Activated naive CD4-positive, alpha-beta T cell (primary cell): ENCODE measurements at places on chromosomes 1 and 21.

GRCh38 chr1:48552903-48553606 lies 81.1 kb upstream of the SPATA6 start:
- no peak for DNase-seq

DNA sequence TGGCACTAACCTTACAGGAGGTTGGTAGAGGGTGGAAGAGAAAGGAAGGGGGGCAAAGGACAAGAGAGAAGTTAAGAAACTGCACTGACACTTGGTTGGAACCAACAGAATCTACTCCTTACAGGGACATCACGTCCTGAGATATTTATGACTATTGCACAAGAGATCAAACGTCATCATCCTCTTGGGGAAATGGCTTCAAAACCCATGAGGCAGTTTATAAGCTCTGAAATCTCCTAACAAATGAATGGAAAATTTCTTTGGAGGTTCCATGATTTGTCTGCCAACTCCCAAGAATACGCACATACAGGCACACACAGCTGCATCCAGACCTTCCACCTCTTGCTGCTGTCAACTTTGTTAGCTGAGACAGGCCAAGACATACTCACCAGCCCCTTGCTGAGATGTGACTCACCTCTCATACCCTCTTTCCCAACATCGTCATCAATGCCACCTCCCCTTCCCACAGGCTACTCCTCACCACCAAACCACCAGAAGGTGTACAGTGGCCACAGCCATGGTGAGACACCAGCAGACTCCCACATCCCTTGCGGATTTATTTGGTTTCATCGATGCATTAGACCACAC lies 135.5 kb downstream of the SETD4 start:
- DNase-seq, result no peak

DNA sequence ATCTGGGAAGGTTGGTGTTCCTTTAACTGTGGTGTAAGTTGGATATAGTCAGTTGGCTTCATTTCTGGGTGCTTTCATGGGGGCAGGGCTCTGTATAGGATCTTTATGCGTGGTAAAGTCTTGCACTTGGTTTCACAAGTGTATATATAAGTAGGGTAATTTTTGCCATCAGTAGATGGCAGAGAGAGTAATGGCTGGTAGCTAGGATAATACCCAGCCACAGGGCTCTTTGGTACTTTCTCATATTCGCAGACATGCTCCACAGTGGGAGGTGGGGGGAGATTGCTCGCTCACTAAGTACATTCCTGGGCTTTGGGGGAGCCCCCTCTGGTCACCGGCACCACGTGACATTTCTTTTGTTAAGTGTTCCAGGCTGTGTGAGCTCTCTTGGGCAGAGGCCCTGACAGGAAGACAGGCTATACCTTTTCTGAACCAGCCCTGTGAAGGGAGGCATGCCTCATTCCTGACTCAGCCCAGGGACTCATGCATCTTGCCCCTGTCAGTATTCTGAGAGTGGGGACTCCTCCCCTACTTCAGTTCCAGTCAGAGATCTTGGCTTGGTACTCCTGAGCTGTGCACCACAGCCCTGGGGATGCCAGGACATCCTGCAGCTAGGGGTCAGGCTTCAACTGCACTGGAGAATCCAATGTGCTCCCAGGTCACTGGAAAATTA lies 37.6 kb downstream of the FCRL2 start:
- DNase-seq, result no peak

DNA sequence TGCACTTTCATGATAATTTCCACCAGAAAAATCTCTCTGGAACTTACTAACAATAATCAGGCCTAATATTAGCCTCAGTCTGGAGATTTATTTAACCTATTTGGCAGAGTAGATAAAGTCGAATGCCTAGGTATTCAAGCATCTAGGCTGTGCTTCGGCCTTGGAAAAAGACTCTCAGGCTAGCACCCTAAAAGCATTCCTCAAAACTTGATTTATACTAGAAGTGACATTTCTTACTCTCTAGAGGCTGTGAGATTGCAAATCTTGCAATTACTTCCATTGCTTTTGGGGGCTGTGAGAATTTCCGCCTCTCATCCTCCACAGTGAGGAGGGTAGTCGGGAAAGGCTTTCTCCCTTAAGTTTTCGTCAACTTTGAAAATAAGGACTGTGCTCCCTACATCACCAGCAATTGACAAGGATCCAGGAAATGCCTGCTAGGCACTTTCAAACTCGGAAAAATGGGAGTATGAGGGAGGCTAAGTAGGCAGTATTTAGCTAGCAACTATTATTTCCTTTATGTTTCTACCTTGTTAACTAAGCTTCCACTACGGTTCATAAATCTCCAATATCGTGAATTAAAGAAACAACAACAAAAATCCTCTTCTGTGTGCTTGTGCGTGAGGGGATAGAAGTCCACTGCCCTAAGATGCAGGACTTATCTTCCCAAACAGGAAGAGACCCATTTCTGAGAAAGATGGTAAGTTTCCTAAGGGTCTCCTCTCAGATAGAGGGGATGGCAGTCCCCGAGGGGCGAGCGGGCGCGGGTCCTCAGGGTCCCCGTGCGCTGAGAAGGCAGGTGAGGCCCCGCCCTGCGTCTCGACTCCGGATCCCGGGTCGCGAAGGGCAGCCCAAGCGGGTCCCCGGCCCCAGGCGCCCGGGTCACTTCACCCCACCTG lies 1.1 kb upstream of the LMO4 start:
- DNase-seq, result no peak
